Epithelial cell of proximal tubule (primary cell): ENCODE measurements at places on chromosomes 2 and 18. TPM values are rescaled to one million over a fixed set of nuclear protein-coding genes. Genes with fewer than 3 reads are reported as not detected.
A peak's percentile ranks its signal among the peaks of the same experiment; 100 is the strongest.

DNA sequence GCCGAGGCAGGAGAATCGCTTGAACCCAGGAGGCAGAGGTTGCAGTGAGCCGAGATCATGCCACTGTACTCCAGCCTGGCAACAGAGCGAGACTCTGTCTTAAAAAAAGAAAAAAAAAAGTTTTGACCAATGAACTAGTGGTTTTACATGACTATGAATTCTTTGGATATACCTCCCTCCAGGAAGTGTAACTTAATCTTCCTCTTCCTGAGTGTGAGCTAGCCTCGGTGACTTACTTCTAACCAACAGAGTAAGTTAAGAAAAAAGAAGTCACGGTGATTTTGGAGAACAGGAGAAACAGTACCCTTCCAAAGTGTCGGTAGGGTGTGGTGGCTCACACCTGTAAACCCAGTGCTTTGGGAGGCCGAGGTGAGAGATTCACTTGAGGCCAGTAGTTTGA, 7.1 kb downstream of the TIA1 start:
- no peak for DNase-seq

Gene ALPP
- not detected in 2 replicates for total RNA-seq

- no peak for DNase-seq
Measured at GRCh38 chr18:2987876-2988790, 24.8 kb downstream of the LPIN2 start.

DNA sequence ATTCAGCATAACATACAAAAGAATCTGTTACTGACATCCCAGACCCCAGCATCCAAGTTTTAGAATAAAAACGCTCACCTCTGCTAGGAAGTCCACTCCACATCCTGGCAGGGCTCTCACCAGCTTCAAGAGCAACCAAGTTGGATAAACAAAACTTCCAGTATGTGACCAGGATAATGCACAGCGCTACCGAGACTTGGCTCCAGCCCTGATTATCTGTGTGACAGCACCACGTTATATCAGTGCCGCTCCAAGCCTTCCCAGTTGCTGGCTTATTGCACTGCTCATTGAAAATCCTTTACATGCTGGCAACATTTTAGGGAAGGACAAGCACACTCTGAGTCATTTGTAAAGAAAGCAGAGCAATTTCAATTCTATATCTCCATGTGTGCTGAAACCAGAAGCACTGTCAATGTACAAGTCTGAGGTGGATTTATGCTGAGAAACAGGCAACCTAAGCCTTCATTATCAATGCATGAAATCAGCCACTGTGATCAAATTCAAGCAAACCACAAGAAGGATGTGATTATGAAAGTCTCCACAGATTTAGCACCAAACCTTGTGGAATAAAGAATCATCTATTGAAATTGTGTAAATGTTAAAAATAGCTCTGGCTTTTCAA, 115.7 kb downstream of the ZNF385B start:
- no peak for DNase-seq

GRCh38 chr2:149039213-149039724, 770 bp downstream of the LYPD6B start:
- DNase-seq: no peak

Gene UGT1A3
- not detected in 2 replicates for total RNA-seq

GRCh38 chr2:8779795-8780671, 57.4 kb downstream of the KIDINS220 start:
- no peak for DNase-seq

- DNase-seq: no peak
Measured at GRCh38 chr2:10977621-10978020, 65.9 kb downstream of the KCNF1 start.

GRCh38 chr2:36339607-36340218, 15.9 kb upstream of the CRIM1 start:
- DNase-seq: no peak

DNA sequence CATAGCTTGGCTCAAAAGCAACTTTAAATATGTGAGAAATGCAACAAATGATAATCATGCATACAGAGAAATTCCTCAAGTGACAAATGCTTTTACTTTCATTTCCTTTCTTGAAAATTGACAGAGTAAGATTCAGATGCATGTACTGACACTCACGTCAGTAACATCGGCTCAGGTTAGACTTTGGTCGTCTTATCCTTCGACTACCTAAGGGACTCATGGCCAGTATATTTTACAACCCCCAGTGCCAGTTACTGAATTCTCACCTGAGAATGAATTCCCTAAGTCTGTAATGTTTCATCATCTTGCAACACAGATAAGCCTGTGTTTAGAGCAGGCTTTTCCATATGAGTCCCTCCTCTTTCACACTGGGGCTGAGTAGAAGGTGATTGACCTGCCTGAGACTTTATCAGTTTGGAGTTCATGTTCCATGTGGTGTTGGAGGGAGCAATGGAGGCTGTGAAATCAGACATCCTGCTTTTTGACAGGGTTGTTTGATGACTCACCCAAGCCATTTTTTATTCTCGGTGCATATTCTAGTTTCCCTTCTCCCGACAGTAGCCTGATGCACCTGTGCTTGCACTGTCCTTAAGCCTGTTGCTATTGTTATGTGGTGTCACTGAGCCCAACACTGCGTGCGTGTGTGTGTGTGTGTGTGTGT, 30.5 kb upstream of the ATP8B1 start:
- no peak for DNase-seq

GRCh38 chr2:41947701-41948396, 100.0 kb upstream of the PKDCC start:
- no peak for DNase-seq

GRCh38 chr2:171004363-171004762, 75.3 kb downstream of the GORASP2 start:
- DNase-seq: no peak

DNA sequence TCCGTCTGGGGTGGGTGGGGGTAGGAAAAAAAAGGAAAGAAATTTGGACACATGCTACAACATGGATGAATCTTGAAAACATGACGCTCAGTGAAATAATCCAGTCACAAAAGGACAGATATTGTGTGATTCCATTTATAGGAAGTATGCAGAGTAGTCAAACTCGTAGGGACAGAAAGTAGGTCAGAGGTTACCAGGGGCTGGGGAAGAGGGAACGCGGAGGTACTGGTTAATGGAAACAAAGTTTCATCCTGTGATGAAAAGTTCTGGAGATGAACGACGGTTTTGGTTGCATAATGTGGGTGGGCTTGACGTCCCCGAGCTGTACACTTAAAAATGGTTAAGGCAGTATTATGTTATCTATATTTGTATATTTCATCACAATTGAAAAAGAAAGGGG, 4.5 kb upstream of the SFTPB start:
- DNase-seq: no peak

GRCh38 chr18:25737710-25738311, 352.6 kb downstream of the SS18 start:
- DNase-seq: peak; percentile 75

DNA sequence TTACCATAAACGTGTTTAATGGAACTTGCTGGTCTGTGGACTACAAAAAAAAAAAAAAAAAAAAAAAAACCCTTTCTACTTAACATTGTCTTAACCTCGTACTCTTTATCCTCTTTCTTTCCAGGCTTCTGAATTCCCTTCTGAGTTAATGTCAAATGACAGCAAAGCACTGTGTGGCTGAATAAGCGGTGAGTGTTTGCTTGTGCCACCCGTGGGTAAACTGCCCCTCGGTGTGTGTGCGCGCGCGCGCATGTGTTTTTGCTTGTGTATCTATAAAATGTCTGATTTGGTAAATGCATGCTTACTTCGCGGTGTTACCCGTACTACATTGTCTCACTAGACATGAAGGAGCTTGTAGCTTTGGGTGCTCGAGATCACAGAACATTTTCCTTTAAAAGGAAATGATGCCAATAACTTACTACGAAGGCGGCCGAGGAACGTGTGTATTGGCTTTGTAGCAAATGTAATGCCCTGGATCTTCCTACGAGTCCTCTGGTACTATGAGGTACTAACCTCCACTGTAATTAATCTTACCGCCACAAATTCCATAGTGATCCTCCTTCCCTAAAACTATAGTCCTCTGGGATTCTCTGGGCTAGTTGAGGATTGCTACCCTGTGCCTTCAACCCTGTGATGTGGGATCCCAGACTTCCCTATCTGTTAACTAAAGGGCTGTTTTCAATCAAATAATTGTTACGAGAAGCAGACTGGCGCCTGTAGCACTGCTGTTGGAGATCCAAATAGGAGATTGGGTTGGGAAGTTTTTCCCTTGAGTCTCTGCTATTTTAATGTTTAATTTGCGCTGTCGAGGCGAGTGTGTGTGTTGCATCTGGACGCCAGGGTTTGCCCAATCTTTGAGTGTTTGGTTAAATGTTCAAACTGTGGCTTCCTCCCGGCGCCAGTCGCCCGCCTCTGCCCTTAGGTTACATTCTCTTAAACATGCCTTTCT, 1.1 kb downstream of the ID2 start:
- no peak for DNase-seq

Gene LRATD1
- 14.1 and 14.2 TPM in 2 replicates for total RNA-seq

Gene CRYGD
- total RNA-seq: not detected in 2 replicates

DNA sequence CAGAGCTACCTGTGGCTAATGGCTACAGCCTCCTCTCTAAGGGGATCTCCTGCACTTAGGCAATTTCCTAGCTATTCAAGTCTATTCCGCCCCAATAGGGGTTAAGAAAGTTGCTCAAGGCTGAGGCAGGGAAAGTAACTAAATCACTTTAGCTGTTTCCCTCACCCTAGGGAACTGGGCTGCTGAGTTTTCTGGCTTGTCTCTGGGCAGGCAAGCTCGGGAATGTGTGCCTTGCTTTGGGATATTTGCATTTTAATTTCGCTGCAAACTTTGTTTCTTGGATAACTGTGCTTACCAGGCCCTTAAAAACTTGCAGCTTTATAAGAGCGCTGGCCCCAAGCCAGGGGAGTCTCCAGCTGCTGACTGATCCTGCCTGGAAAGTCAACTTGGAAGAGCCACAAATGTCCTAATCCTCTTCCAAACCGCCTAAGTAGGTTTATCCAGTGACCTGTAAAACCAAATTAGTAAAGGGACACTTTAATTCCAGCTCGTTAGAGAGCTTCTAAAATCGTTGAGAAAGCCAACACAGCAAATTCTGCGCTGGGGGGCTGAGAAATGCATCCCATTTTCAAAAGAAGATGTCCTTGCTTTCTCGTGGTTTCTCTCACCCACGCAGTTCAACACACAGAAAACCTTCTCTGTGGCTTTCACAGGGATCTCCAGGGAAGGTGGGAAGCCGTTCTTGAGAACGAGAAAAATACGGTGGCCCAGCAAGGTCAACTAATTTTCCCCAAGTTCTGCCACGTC, 59.5 kb upstream of the SP3 start:
- DNase-seq: no peak

DNA sequence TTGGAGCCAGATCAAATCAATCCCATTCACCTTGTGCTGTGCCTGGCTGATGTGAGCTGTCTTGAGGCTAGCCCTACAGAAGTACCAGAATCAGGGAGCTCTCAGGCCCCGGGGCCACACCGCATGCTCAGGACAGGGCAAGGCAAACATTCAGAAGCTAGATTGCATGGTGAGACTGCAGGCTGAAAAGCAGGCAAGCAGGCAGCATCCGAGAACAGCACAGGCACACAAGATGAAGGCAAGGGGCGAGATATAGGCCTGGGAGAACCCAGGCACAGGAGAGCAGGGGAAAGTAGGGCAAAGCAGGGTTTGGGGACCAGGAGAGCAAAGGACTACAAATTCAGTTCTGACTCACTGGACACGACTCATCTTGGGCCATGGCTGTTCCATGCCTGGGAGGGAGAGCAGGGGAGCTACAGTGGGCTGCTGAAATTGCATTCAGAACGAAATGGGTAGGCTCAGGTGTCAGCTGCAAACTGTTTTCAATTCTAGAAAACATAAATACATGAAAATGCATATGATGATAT, 59.6 kb downstream of the GALNT14 start:
- DNase-seq: no peak

Gene AOX1
- 6.6 and 16.8 TPM in 2 replicates for total RNA-seq

- DNase-seq: peak; percentile 95
Measured at GRCh38 chr2:226583715-226584114, 215.9 kb downstream of the IRS1 start.

- DNase-seq: no peak
Measured at GRCh38 chr2:172710584-172711047, 25.0 kb upstream of the RAPGEF4 start.

GRCh38 chr18:48961547-48961946, 10.8 kb upstream of the SMAD7 start:
- no peak for DNase-seq

DNA sequence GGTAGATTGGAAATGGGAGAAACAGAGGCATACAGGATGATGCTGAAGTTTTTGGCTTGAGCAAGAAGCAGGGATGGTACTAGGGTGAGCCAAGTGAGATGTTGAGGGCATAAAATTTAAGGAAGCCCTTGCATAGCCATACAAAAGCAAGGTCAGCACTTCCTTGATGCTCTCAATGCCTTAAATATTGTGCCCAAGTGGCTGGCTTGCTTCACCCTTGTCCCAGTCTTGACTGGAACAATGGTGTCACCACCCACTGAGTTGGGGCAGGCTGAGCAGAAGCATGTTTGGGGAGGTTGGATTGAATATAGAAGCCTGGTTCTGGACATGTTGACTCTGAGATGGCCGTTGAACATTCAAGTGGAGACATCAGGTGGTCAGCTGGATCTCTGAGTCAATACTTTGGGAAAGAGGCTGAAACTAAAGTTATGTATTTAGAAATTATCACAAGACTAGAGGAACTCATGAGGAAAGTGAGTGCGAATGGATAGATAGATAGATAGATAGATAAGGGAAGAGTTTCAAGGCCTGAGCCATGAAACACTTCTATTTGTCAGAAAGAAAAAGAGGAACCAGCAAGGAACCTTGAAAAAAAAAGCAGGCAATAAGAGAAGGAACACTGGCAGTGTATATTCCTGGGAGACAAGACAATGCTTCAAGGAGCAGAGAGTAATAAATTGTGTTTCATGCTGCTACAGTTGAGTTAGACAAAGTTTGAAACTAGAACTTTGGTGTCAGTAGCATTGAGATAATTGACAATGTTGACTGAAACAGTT, 43.0 kb upstream of the HNMT start:
- no peak for DNase-seq

Gene CFC1
- total RNA-seq: not detected in 2 replicates

GRCh38 chr2:205321231-205321630, 361.1 kb upstream of the NRP2 start:
- DNase-seq: no peak

Gene WDR12
- total RNA-seq: 17.8 and 52.9 TPM in 2 replicates
